ENCODE measurements at places on chromosomes 5 and 9.

GRCh38 chr9:754150-754931 is 87.2 kb upstream of the DMRT1 start:
- DNase-seq, result no peak

GRCh38 chr9:96270236-96270744 is 31.7 kb downstream of the HSD17B3 start:
- DNase-seq, result no peak

DNA sequence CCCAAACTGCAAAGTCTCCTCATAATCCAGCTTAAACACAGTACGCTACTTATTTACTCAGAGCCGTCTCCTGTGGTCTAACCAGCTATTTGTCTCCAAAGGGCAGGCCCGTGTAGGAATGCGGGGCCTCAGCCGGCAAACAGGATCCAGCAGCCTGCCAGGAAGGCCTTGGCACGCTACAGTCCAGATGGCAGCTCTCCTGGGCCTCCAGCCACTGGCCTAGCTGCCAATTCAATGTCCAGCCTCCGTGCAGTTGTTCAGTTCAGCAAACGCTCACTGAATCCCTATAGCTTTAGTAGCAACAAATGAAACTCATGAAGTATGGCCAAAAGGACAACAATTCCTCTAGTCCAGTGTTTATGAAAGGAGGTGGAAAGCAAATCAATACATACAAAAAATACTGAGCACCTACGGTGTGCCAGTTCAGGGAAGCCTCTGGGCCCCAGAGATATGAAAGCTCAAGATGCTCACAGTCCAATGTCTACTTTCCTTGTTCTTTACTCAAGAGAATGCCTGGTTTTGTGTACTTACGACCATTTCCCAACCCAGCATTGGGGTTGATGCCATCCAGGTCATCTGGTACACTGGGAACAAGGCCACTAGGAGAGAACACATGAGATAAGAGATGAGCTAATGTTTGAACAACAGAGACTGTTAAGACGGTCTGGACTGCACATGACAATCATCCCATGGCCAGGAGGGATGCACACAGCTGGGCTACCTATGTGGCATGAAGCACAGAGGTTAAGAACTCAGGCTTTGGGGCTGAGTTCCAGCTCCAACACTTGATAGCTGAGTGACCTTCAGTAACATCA is 8.3 kb downstream of the CDK5RAP2 start:
- DNase-seq, result no peak

- DNase-seq, result no peak
Measured at GRCh38 chr5:74648835-74649293, 8.3 kb upstream of the ENC1 start.

GRCh38 chr9:33318225-33318624 is 27.9 kb downstream of the NFX1 start:
- DNase-seq, result no peak

DNA sequence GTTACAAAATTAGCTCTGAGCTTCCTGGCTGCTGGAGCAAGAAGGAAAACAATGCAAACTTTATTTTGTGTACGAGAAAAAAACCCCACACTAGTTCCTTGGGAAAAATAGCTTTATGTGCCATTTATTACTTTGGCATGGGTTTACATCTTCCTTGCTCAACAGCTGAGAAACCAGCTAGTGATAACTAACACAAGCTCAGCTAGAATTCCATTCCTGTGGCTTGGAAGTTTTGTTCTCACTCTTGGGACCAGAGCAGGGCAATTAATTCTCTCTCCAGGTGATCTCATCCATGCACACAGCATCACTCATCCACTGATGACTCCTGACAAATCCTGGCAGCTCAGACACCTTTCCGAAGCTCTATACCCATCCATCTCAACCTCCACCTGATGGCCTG is 104.1 kb downstream of the CRB2 start:
- DNase-seq, result no peak

GRCh38 chr5:167937635-167937998 is 353.8 kb upstream of the WWC1 start:
- no peak for DNase-seq

DNA sequence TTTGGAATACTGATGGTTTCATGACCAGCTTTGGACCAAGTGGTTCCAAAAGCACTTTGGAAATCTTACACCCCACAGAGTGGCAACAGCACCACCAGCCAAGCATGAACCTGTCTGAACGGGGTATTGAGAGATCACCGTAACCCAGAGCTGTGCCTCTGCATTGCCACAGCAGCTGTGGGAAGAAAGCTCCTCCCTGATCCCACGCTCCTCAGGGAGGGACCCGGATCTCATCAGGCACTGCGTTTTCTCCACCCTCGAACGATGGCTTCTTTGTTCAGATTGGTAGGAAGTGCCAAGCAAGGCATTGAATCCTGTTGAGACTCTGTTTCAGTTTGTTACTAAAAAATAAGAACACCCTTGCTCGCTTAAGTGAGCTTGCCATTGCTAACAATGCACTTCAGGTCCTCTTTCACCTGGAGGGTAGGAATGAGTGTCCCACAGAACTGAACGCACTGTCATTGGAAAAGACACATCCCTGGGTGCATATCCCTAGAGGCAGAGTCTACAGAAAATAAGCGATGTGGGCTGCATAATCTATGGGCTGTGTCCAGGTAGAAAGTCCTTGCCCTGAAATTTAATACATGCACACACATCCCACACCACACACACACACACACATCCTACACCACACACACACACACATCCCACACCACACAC is 118.0 kb upstream of the ICE1 start:
- DNase-seq, result no peak

- no peak for DNase-seq
Measured at GRCh38 chr9:111730937-111731567, 63.7 kb downstream of the SHOC1 start.

- no peak for DNase-seq
Measured at GRCh38 chr9:112034216-112034611, 137.6 kb downstream of the UGCG start.

DNA sequence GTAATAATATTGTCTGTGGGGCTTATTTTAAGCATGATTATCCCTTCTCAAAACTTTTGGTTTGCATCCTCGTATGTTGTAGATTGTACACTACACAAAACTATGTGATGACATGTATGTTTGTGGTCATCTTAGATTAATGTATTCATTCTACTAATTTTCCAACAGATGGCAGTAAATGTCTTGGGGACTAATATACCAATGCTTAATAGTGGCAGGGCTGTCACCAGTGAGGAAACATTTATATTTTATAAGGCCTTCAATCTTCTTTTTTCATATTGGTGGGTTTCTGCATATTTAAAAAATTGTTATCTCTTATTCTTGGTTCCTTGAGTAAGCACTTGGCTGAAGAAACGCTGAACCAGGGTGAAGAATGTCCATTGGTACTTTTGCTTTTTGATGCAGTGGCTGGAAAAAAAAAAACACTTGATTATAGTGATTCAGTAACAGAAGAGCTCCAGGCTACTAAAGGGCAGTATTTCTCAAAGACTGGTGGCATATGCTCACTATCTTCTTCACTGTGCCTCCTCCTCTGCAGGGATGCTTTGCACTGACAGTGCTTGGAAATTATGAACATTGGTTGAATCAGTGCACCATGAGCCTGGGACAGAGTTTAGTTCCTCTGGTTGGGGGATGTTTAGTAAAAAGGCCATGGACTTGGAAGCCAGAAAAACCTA is 530.3 kb downstream of the RASEF start:
- DNase-seq, result no peak

DNA sequence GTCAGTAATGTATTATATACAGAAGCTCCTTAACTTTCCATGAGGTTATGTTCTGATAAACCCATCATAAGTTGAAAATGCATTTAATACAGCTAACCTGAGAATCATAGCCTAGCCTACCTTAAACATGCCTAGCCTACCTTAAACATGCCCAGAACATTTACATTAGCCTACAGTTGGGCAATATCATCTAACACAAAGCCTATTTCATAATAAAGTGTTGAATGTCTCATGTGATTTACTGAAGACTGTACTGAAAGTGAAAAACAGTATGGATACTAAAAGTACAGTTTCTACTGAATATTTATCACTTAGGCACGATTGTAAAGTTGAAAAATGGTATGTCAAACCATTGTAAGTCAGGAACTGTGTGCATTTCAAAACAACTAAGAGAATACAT is 1.6 kb downstream of the GM2A start:
- DNase-seq, result no peak

- DNase-seq, result no peak
Measured at GRCh38 chr5:109322694-109323093, 87.1 kb downstream of the PJA2 start.

GRCh38 chr5:115415143-115415491 is 118.7 kb upstream of the CCDC112 start:
- DNase-seq, result no peak

DNA sequence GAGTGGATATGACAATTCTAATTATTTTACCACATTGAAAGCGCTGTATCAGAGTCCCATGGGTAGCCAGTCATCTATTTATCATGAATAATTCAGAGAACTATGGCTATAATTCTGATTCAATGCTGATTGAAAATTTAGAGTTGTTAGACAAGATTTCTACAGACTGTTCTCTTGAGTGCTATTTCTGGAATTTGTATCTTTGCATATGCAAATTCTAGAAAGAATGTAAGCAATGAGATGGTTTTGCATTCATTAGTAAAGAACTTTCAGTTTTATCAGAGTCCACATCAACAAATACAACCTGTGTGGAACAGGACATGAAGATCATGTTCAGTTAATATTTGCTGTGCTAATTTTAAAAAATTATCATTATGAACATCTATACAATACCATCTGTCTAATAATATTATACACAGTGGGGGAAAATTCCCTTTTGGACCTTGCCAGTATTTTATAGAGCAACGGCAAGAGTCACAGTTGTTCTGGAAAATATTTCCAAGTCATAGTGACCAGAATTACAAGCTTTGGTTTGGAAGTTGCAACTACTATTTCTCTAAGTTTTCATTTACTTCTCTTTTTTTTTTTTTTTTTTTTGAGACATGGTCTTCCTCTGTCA is 372.7 kb upstream of the PTGER4 start:
- DNase-seq, result no peak

- no peak for DNase-seq
Measured at GRCh38 chr5:2989517-2989916, 238.0 kb upstream of the IRX2 start.

DNA sequence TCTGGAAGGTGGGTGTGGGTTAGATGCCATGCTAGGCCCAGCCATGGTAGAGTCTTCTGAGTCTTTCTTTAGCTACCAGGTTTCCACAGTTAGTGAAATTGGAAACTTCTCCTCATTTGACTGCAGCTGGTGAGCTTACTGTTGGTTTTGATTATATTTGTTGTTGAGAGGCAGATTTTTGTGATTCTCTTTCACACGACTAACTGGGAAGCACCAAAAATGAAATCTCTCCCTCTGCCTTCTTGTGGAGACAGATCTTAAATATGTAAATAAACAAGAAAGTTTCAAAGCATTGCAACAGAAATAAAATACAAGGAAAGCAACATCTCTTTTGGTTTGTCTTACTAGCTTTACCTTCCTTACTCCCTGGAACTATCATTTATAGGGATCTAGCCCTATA is 122.2 kb downstream of the CEMIP2 start:
- no peak for DNase-seq

DNA sequence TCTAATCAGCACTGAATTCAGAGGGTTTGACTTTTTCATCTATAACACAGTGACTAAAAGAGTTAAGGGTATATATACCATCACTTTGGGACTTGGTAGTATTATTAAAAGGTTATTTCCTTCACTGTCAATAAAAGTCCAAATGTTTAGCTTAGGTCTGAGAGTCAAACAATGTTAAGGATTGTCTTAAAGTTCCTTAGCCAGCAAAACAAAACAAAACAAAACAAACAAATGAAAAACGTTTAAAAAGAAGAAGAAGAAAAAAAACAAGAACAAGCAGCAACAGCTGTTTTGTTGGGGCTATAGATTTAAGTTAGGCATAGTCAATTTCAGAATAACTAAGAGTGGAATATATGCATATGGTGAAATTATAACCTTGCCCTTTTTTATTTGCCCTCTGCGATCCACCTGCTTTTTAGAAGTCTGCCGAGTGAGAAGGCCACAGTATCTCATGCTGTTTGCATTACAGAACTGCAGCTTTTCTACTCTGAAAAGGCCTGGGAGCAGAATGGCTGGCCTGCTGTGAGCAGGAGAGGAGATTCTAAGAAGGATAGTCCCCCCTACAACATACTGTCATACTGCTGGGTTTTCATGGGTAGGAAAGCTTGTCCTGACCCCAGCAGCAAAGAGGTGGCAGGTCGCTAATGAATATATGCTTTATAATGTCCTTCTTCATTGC is 141.7 kb downstream of the NTRK2 start:
- DNase-seq, result no peak

GRCh38 chr5:104699438-104699837 is 1136.8 kb upstream of the NUDT12 start:
- no peak for DNase-seq

GRCh38 chr5:14665101-14665822 is 744 bp downstream of the OTULIN start:
- DNase-seq, result no peak

DNA sequence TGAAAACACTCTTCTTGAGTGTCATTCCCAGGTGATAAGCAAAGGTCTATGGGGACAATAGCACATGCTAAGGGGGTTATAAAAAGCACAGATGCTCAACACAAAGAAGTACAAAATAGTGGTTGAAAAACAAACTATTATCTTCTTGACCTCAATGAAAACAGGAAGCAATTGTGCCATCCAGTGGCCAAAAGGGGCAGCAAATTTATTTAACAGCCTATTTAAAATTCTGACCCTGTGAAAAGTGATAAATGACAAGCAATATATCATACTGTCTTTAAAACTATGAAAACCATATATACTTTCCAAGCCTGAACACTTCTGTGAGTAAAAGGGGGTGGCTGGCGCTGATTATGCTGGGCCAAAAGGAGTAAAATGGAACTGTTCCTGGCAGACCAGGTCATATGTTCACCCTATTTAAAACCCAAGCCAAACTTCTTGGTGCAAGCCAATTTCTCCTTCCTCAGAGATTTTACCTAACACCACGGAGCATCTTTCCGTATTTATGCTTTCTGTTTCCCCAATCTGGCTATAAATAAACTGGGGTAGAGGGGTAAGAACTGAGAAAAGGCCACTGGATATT is 29.7 kb downstream of the TEX10 start:
- no peak for DNase-seq

DNA sequence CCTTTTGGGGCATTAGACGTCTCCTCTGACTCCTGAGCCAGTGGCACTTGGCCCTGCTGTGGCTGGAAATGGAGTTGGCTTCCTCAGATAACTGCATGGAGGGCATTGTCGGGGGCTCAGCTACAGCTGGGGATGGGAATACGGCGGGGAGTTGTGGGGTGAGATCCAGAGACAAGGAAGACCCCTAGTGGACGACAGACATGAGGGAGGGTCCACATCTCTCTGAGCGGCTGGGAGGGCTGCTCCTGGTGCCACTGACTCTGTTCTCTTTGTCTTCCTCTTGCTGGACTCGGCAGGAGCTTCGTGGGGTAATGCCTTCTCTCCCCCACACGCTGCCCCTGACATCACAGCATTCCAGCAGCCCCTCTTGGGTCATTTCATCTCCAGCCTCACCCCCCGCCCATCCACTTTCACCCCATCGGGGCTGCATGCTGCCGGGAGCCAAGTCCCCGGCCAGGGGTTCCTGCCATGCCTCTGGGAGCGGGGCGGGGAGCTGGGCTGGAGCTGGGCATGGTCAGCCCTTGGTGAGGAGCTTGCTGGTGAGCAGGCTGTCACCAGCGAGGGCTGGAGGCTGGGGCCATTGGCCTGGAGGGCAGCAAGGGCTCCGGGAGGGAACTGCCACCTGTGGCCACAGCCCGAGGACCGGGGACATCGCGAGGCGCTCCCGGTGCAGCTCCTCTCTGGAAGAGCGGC is 172.3 kb downstream of the CACNA1B start:
- DNase-seq, result no peak

- no peak for DNase-seq
Measured at GRCh38 chr5:171678646-171679045, 107.0 kb upstream of the SMIM23 start.
